ENCODE measurements at places on chromosomes 16 and 17. TPM values are rescaled to one million over a fixed set of nuclear protein-coding genes. Genes with fewer than 3 reads are reported as not detected.

GRCh38 chr16:6722786-6723185 lies 609.9 kb upstream of the RBFOX1 start:
- no peak for DNase-seq

DNA sequence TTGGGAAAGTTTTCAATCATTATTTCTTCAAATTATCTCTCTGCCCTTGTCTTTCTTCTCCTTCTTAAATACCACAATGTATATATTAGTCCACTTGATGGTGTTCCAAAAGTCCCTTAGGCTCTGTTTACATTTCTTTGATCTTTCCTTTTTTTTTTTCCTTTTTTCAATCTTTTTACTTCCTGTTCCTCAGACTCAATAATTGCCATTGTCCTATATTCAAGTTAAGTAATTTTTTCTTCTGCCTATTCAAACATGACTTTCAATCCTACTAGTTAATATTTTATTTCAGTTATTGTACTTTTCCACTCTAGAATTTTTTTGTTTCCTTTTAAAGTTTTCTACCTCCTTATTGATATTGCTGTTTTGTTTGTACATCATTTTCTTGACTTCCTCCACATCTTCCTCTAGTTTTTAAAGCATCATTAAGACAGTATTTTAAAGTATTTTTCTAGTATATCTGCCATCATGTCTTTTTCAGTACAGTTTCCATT lies 15.8 kb upstream of the UQCRC2 start:
- DNase-seq: no peak

- DNase-seq: no peak
Observed at GRCh38 chr16:68764862-68765261, 27.8 kb downstream of the CDH1 start.

- peak; percentile 81 for DNase-seq
Observed at GRCh38 chr17:28173801-28174200, 131.3 kb downstream of the NLK start.

DNA sequence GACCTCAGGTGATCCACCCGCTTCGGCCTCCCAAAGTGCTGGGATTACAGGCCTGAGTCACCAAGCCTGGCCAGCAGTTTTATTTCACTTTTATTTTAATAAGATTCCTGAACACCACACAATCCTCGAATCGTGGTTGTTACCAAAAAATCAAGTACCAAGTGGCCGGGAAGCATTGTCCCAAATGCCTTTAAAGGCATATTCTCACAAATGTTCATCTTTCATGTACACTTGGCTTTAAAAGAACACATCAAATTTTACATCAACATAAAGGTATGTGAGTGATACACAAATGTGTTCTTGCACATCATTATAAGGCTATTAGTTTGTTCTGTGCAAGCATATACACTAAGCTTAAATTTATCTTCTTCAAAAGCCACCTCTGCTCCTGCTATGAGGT lies 8.1 kb upstream of the MYH11 start:
- no peak for DNase-seq

DNA sequence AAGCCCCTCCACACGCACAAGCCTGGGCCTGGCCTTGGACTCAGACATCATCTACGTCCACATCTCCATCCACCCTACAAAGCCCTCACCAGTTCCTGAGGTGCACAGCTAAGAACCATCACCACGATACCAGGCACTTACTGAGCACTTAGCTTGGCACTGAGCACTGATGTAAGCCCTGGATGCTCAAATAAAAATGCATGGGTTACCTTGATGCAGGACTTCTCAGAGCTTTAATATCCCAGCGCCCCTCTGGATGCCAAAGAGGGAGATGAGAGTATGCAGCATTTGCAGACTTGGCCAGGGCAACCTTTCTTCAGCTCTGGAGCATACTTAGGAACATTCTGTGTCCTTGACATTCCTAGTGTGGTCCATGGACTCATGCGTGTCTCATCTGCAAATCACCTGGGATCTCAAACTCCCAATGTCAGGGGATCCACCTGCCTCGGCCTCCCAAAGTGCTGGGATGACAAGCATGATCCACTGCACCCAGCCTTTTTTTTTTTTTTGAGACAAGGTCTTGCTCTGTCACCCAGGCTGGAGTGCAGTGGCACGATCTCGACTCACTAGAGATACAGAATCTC lies 69.8 kb downstream of the RAB11FIP4 start:
- DNase-seq: no peak

DNA sequence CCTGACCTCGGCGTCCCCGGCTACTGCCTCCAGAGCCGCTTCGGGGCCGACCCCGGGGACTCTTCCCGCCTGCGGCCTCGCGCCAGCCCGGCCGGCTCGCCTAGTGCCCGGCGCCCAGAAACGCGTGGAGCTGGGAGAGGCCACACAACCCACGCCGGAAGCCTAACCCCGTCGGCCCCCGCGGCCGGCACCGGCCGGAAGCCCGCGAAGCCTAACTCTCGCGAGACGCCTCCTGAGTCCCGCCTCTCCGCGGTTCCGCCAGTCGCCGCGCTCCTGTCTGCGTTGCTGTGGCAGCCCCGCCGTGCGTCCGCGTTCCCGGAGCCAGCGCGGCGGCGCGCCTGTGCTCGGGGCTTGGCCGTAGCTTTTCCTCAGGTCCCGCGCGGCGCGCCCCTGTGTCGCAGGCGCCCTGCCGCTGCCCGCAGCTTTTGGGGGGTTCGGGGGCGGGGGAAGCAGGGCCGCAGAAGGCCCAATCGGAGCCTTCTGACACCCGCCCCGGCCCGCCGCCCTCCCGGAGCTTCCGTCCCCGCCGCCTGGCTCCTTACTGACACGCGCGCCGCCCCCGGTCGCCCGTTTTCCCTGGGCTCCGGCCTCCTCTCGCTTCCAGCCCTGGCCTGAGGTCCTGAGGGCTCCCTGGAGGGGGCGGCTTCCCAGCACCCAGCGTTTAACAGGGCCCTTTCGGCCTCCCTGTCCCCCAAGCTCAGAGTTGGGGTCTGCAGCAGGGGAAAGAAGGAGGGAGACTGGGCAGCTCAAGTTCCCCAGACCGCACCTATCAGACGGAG lies 21.7 kb downstream of the NPTX1 start:
- DNase-seq: peak; percentile 94

GRCh38 chr16:23424292-23424958 lies 28.6 kb downstream of the COG7 start:
- DNase-seq: peak; percentile 31

DNA sequence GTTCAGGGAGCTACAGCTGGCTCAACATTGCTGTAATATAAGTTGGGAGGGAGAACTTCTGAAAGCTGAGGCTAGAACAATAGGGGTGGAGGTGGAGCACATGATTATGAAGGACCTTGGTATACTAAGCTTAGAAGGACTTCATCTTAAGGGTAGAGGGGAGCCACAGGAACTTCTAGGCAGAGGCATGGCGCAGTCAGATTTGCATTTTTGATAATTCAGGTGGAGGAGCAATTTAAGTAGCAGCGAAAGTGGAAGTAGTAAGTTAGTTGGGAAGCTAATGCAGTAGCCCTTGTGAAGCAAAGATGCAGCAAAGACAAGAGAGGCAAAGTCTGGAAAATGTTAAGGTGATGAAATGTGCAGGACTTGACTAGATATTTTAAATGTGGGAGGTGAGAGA lies 144.1 kb downstream of the SPECC1 start:
- DNase-seq: no peak

DNA sequence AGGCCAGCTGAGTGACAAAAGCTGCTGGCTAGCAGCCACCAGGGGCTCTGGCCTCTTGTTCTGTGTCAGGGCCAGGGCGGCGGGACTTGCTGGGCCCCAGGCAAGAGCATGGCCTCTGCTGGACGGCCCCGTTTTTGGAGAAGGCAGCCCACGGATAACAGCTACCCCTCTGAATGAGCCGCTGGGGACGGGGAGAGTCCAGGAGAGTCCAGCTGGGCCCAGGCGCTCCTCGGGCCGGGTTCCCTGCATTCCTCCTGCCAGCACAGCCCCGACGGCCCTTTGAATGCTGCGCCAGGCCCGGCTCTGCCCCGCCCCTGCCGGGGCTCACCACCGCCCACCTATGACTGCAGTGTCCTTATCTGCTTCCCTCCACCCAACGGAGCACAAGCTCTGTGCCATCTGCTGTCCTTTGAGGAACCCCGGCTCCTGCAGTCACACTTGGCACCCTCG lies 33.4 kb downstream of the SLC7A5 start:
- DNase-seq: no peak

GRCh38 chr16:29909391-29909790 lies 9.1 kb downstream of the ASPHD1 start:
- no peak for DNase-seq

DNA sequence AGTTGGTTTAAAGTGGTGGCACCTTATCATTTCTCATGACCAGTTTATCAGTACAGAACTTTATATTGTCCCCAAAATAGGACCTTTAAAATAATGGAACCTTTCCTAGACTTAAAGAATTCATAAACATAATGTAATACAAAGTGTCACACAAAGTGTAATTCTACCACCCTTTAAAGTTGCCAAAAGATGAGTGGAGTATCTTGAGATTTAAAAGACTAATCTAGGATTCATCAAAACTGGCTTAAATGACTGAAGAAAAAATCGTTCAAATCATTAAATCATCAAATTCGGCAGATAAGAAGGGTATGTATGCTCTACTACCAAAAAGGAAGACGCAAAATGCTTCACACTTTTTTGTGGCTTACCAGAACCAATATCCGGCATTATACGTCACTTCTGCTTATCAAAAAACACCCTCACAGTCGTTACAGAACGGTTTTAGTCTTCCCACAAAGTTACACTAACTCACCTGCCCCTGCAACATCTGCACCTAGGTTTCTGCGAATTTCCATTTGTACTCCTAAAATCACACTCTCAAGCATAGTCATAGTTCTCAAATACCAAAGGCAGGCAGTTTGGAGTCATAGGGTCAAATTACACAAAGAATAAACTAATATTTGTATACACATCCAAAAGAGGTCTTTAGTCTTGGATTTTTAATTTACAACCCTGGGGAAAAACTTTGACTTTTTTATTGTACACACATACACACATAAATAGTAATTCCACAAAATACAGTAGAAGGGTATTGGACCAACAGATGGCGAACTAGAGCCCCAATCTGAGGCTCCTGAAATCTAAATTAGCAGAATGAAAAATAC lies 1.4 kb upstream of the KANSL1 start:
- peak; percentile 81 for DNase-seq

DNA sequence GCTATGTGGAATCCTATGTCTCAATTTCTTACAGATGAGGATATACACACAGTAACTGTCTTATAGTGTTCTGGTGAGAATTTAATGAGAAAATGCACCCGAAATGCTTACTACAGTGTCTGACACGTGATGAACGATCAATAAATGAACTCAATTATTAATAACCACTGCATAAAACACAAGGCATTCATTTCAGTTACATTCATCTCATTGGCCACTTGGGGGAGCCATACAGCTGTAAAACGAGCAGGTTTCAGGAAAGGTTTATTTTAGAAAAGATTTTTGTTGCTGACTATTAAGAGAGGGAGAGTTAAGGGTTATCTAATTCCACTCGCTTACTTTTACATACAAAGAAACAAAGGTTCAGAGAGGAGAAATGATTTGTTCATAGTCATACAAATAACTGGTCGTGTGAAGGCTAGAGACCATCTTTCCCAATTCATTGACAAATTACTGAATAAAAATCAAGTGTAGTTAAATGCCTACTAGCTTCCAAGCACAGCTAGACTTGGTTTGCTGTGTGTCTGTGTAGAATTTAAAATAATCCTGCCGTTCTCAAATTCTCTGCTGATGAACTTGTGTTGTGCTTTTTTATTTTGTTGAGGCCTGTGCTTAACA lies 160.1 kb downstream of the MAP2K4 start:
- DNase-seq: peak; percentile 35

Gene TPSD1
- not detected for total RNA-seq

Gene SNAI3
- total RNA-seq: 0.18 TPM

Gene CARHSP1
- 69.2 TPM for total RNA-seq

Gene NQO1
- total RNA-seq: 301 TPM

Gene FDXR
- total RNA-seq: 33.4 TPM

Gene CDT1
- 26.5 TPM for total RNA-seq

Gene SGSH
- total RNA-seq: 66.0 TPM

Measured in endothelial cell of umbilical vein (primary cell).